Activated gamma-delta T cell (primary cell): ENCODE measurements at places on chromosomes 5 and 9.

DNA sequence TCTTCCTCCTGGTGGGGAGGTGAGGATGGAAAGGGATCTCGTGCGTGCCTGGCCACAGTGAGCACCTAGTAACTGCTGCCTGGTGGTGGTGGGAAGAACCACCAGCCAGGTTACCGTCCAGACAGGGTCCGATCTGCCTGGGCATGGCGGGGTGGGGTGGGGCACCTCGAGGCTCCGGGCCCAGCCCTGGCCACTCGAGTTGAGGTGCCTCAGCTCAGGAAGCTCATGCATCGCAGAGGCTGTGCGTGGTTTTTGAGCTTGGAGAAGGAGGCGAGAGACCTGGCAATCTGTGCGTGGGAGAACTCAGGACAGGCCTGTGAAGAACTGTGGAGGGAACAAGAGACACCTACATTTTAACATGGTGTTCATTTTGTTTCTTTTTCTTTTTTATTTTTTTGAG, 31.0 kb upstream of the FIBCD1 start:
- DNase-seq: no peak

- no peak for DNase-seq
Observed at GRCh38 chr9:88106492-88106891, 31.8 kb downstream of the SPATA31C2 start.

GRCh38 chr5:57862471-57862911, 379.9 kb upstream of the ACTBL2 start:
- DNase-seq: no peak

DNA sequence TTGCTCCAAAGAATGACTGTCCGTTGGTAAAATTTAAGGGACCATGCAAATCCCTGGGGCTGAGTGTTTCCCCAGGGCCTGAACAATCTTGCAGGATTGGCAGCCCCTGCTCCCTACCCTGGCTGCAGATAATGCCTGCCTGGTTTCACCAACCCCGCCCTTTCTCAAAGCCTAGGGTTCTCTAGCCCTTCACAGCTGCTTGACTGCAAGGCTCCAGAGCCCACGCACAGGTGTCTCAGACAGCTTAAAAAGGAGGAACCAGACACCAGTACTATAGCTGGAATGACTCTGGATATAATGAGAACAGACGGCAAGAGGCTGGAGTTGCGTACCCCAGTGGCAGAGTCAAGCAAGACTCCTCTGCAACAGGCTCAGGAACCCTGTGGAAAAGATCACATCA, 25.2 kb upstream of the TNIP1 start:
- no peak for DNase-seq

- no peak for DNase-seq
Observed at GRCh38 chr5:149628221-149628620, 46.9 kb downstream of the ARHGEF37 start.
